ENCODE measurements at places on chromosomes 2 and 18.

DNA sequence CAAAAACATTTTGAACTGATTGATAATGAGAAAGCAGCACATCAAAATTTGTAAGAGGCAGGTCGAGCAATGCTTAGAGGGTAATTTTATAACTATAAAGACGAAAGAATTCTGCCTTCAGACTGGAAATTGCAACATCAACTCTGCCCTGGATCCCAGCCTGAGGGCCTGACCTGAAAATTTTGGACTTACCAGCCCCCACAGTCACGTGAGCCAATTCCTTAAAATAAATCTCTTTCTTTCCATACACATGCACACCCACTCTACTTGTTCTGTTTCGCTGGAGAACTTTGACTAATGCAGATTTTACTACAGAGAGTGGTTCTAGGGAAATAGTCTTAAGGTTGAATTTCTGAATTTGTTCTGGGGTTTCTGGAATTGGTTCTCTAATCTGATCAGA lies 14.6 kb upstream of the ACOXL start:
- DNase-seq, result no peak

DNA sequence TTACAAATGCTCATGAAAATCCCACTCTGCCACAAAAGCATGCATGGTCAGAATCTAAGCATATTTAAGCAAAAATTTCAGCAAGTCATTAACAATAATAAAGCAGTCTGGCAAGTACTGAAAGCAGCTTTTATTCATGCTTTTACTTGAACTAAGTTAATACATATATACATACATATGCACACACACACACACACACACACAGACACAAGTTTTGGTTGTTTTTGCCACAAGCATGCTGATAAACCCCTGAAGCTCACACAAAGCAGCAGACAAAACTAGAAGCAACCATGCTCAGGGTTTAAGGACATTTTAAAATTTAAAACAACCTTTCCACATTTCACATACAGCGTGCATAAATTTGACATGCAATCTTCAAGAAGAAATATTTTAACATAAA lies 819.1 kb upstream of the FSHR start:
- DNase-seq, result no peak

GRCh38 chr2:41199334-41199733 lies 747.4 kb upstream of the SLC8A1 start:
- DNase-seq, result no peak

DNA sequence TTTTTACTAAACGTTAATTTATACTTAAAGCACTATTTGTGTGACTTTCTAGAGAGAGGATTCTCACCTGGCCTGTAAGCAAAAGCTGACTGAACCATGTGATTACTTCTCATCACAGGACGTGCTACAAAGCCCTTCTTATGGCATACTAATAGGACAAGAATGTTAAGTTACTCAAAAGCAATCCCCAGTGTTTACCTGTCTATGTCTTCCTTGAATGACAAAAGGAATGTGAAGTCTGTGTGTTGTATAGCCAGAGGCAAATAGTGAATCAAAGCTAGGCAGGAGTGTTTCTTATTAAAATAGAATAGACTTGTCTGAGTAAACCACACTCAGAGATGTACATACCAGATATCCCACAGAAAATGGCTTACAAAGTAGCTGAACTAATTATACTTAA lies 1465.5 kb downstream of the SUCLG1 start:
- DNase-seq, result peak; percentile 81

GRCh38 chr18:54192415-54192814 lies 32.1 kb downstream of the MBD2 start:
- no peak for DNase-seq

DNA sequence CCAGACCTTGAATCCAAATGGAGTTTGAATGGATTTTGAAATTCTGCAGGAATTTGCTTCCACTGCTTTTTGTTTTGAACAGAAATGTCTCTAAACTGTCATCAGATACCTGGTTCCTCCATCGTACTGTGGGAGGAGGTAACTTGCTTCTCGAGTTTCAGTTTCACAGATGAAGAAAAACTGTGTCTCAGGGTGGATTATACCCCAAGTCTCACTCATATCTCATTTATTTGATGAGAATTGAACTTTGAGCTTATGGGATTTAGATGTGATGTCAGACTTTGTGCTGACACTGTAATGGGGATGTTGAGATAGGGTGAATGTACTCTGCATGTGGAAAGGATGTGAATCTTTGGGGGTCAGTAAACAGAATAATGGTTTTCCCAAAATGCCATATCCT lies 107.5 kb downstream of the GORASP2 start:
- no peak for DNase-seq

GRCh38 chr2:33365264-33365970 lies 111.0 kb upstream of the RASGRP3 start:
- DNase-seq, result no peak

DNA sequence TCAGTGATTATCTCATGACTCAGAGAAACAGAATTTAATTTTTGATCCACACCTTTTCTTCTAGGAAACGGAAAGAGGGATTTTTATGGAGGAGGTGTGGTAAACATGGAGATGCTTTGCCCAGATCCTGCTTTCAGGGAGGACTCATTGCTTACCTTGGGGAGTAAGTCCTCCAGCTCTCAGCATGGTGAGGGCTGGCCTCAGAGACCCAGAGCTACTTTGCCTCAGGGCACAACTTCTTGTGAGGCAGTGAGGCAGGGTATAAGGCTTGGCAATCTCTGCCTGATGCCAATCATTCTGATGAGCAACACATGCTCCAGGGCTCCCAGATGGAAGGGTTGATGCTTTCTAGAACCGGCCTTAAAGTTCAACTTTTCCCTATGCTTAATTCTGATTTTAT lies 189.9 kb upstream of the DCC start:
- no peak for DNase-seq

DNA sequence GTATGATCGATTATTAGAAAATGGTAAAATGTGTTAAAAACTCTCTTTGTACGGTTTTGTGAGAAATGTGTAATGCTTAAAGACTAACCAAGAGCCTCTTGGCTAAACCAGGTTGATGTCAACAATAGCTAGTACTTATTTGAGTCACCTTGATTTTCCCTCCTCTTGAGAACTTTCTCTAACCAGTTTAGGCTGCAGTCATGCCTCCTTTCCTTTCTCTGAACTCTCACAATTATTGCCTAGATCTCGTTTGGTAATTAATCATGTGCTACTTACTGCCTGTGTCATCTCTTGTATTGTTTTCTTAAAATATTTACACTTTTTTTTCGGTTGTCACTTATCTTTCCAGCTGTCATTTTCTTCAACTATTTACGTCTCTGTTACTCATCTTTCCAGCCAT lies 1.1 kb upstream of the EPC2 start:
- DNase-seq, result no peak

GRCh38 chr2:215843579-215843978 lies 169.8 kb downstream of the MREG start:
- DNase-seq, result peak; percentile 93
